ENCODE measurements at places on chromosomes 11 and 22. TPM values are rescaled to one million over a fixed set of nuclear protein-coding genes. Genes with fewer than 3 reads are reported as not detected.

Gene NLRP14
- total RNA-seq, result 0.24 TPM

Gene GGT5
- total RNA-seq, result 0.22 TPM

Gene BEST1
- not detected for total RNA-seq

Gene OR6A2
- total RNA-seq, result 0.12 TPM

Gene LARGE1
- total RNA-seq, result 0.07 TPM

Gene SNX32
- 2.3 TPM for total RNA-seq

Gene ZNF280B
- total RNA-seq, result 2.7 TPM

Gene SMC1B
- 0.44 TPM for total RNA-seq

Gene C11orf24
- 23.9 TPM for total RNA-seq

Gene LGR4
- total RNA-seq, result not detected

Gene P2RX6
- total RNA-seq, result 0.12 TPM

Gene PANX3
- not detected for total RNA-seq

Gene PAX6
- not detected for total RNA-seq

Gene SOX6
- 0.17 TPM for total RNA-seq

Gene TSPAN18
- total RNA-seq, result 44.9 TPM

Gene FAM111A
- total RNA-seq, result 121 TPM
